A673 (cell line): ENCODE measurements at places on chromosomes 6 and 20.

DNA sequence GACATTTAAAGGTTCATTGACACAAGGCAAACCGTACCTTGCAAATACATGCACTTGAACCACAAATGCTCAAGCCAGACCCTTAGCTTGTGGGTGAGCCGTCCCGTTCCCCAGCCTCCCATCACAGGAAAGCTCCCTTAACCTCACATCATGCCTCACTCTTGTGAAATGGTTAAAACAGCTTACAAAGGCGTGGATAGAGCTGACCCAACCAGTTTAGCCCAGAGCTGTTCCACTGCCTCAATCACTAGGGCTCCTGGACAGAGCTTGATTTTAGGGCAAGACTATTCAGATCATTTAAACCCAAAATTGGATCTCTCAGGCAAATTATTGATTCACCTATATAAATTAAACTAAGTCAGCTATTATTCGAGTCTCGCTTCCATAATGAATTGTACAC, 229.6 kb upstream of the TAB2 start:
- H3K27ac ChIP-seq, result no peak overlapping the region
- no peak for DNase-seq
- H3K27me3 ChIP-seq, result peaks cover 8% of the 10 kb centered on the region

- DNase-seq, result peak; percentile 94
- H3K27ac ChIP-seq, result no peak overlapping the region
- no peaks in the 10 kb centered on the region for H3K27me3 ChIP-seq
Measured at GRCh38 chr6:166588691-166589336, 2.3 kb upstream of the RAMACL start.

DNA sequence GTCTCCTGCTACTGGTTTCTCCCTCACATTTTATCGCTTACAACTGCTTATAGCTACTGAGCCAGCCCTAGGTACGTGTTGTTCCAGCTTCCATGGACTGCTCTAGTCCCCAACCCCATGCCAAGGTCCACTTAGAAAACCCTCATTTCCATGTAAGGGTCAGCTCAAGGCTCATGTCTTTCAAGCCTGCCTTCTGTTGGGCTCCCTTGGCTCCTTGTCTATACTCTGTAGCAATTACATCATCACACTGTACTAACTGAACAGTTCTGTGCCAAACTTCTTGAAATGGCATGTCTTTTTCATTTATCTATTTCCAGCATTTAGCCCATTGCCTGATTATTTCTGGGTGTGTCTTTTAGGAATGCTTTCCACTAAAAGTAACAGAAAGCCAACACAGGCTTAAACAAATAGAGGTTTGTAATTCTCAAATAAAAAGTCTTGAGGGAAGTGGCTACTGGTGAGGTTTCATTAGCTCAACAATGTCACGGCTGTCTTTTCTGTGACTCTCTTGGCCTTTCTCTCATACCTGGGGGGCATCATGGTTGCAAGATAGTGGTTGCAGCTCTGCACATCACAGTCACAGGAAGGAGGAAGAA, 317.6 kb downstream of the TPBG start:
- no peak for DNase-seq
- peaks cover 9% of the 10 kb centered on the region for H3K36me3 ChIP-seq
- no peak overlapping the region for H3K4me3 ChIP-seq
- no peaks in the 10 kb centered on the region for H3K27me3 ChIP-seq

DNA sequence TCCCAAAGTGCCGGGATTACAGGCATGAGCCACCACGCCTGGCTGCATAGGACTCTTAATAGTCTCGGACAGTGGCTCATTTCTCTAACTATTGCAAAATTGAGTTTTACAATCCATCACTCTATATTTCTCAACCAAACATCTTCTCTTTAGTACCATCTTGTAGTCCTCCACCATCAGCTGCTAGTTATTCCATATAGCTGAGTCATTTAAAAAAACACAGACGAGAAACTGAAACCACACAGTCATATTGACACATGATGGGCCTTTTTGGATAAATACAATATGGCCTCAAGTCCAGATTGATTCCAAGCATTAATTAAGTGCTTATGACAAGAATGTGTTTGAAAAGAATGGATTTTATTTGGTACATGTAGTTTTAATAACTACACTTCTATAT, 599.1 kb downstream of the MEI4 start:
- H3K27me3 ChIP-seq, result no peaks in the 10 kb centered on the region
- H3K36me3 ChIP-seq, result no peaks in the 10 kb centered on the region
- DNase-seq, result no peak
- no peak overlapping the region for H3K27ac ChIP-seq
- H3K4me3 ChIP-seq, result no peak overlapping the region
- no peaks in the 10 kb centered on the region for H3K4me1 ChIP-seq

- peak; percentile 42 for DNase-seq
- no peak overlapping the region for H3K4me3 ChIP-seq
- no peaks in the 10 kb centered on the region for H3K27me3 ChIP-seq
- H3K36me3 ChIP-seq, result no peaks in the 10 kb centered on the region
- peaks cover 24% of the 10 kb centered on the region for H3K4me1 ChIP-seq
Measured at GRCh38 chr6:25330796-25331685, 51.9 kb downstream of the CARMIL1 start.

GRCh38 chr6:36065916-36066315, 38.3 kb downstream of the MAPK14 start:
- H3K4me1 ChIP-seq, result peaks cover 5% of the 10 kb centered on the region
- H3K36me3 ChIP-seq, result peaks cover 11% of the 10 kb centered on the region
- H3K27me3 ChIP-seq, result no peaks in the 10 kb centered on the region

DNA sequence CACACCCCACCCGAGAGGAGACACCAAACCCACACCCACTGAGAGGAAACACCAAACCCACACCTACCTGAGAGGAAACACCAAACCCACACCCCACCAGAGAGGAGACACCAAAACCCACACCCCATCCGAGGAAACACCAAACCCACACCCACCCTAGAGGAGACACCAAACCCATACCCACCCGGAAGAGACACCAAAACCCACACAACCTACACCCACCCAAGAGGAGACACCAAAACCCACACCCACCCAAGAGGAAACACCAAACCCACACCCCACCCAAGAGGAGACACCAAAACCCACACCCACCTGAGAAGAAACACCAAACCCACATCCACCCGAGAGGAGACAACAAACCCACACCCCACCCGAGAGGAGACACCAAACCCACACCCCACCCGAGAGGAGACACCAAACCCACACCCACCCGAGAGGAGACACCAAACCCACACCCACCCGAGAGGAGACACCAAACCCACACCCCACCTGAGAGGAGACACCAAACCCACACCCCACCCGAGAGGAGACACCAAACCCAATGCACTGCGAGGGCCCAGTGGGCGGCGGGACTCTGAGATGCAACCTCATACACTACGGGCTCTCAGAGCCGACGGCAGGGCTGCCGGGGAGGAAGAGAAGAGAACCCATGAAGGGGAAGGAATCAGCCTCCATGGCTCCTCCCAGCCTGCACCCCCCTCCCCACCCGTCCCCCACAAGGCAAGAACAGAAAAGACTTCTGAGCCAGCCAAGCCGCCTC, 83.3 kb downstream of the TAF4 start:
- no peak overlapping the region for H3K4me3 ChIP-seq
- H3K27ac ChIP-seq, result no peak overlapping the region
- H3K36me3 ChIP-seq, result no peaks in the 10 kb centered on the region
- H3K27me3 ChIP-seq, result no peaks in the 10 kb centered on the region
- H3K4me1 ChIP-seq, result no peaks in the 10 kb centered on the region
- DNase-seq, result no peak

- H3K36me3 ChIP-seq, result no peaks in the 10 kb centered on the region
- H3K27ac ChIP-seq, result no peak overlapping the region
- H3K27me3 ChIP-seq, result no peaks in the 10 kb centered on the region
- no peak overlapping the region for H3K4me3 ChIP-seq
Measured at GRCh38 chr6:68502946-68503345, 132.1 kb upstream of the ADGRB3 start.

DNA sequence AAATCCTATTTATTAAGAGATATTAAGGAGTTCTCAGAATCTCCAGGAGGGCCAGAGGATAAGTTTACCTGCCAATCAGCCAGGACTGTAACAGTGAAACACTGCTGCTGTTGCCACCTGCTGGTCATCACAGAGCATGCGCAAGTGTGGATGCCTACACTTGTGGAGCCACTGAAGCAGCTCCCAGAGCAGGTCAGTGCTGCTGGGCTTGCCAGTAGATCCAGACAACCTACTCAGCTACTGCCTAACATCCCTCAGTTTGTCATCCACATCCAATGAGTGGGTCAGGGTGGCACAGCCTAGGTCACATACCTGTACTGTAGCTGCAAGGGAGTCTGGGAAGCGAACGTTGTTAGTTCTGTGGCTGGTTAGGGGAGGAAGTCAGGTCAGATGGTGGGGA, 18.3 kb upstream of the NHSL1 start:
- DNase-seq, result peak; percentile 53
- H3K4me1 ChIP-seq, result peaks cover 8% of the 10 kb centered on the region
- H3K4me3 ChIP-seq, result no peak overlapping the region
- no peaks in the 10 kb centered on the region for H3K27me3 ChIP-seq
- no peak overlapping the region for H3K27ac ChIP-seq

DNA sequence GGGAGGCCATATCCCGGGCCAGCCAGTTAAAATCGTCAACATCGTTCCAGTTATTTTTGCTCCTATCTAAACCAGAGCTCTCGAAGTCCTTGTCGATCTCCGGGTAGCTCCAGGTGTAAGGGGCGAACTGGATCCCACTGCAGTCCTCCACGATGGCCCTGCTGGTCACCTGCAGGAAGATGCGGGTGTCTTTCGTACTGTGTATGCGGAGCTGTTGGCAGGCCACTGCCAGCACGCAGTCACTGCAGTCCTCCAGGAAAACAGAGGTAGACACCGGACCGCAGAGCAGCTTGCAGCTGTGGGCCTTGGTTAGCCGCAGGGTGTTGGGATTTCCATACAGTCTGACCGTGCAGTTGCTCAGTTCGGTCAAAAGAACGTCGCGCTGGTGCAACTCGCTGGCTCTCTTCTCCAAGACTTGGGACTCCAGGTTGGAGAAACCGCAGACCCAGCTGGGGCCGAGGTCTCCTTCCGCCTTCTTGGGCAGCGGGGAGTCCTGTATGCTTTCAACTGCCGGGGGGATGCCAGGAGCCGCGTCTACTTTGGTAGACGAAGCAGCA, 742 bp downstream of the TBCC start:
- peak overlapping the region; percentile 97 for H3K27ac ChIP-seq
- DNase-seq, result peak; percentile 26
- H3K4me1 ChIP-seq, result peaks cover 48% of the 10 kb centered on the region
- H3K4me3 ChIP-seq, result peak overlapping the region; percentile 98
- no peaks in the 10 kb centered on the region for H3K27me3 ChIP-seq

- H3K27ac ChIP-seq, result no peak overlapping the region
- no peak overlapping the region for H3K4me3 ChIP-seq
- no peaks in the 10 kb centered on the region for H3K4me1 ChIP-seq
- no peak for DNase-seq
Measured at GRCh38 chr6:125899726-125900182, 56.8 kb upstream of the HINT3 start.

GRCh38 chr6:35267446-35267845, 7.9 kb downstream of the ZNF76 start:
- H3K27ac ChIP-seq, result no peak overlapping the region
- no peaks in the 10 kb centered on the region for H3K4me1 ChIP-seq
- no peak for DNase-seq
- no peak overlapping the region for H3K4me3 ChIP-seq

DNA sequence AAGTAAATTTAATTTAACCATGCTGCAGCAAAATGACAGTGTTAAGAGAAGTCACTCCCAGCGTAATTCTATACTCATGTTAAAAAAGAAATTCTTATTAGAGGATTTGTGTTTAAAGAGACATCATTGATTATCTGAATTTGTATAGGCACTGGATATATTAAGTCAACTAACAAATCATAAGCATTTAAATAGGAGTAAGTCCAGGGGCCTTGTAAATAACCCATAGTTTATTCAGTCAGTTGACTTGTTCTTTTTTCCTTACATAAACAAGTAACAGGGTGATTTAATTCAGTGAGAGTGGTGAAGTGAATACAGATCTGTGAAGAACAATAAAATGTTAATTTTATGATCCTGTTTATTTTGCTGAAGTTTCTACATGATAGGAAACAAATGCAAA, 22.4 kb downstream of the LYRM4 start:
- no peak overlapping the region for H3K27ac ChIP-seq
- H3K27me3 ChIP-seq, result no peaks in the 10 kb centered on the region
- H3K4me1 ChIP-seq, result no peaks in the 10 kb centered on the region
- no peak overlapping the region for H3K4me3 ChIP-seq
- H3K36me3 ChIP-seq, result no peaks in the 10 kb centered on the region

DNA sequence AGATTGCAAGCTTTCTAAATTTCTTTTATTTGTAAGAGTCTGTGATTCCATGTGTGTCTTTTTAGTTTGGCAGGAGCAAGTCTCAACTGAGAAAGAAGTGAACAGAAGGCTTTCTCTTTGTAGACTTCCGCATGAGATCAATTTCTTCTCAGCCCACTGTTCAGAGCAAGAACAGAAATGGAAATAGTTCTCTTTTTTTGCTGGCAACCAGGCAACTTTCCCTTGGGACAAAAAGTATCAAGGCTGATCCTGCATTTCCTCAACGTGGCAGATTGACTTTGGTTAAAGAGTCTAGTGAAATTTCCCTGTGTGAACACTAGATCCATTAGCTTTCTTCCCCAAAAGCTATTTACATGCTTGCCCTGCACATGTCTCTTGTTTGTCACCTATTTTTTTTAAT, 46.8 kb upstream of the JAG1 start:
- H3K36me3 ChIP-seq, result no peaks in the 10 kb centered on the region
- peaks cover 58% of the 10 kb centered on the region for H3K4me1 ChIP-seq
- H3K27me3 ChIP-seq, result peaks cover 8% of the 10 kb centered on the region
- H3K27ac ChIP-seq, result no peak overlapping the region
